ENCODE measurements at places on chromosomes 3 and 15.

GRCh38 chr15:76345583-76345879, 9.0 kb downstream of the ISL2 start:
- no peak for DNase-seq

DNA sequence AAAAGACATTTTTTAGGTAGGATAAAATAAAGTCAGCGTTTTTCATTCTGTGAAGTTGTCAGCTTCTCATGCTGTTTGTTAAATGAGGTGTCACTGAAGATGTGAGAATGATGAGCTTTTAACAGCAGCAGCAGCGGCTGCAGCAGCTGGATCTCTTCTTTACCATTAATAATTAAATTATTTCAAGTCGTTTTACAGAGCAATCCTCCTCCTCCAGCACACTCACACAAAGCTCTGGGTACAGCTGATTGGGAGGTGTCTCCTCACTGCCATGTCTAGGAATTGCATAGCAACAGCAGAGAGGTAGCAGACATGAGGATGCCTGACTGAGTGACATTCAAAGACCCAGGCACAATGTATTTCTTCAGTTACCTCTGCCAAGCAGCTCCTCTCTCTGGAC, 46.7 kb upstream of the PLAAT1 start:
- no peak for DNase-seq

- no peak for DNase-seq
Observed at GRCh38 chr3:39147711-39148434, 5.5 kb downstream of the CSRNP1 start.

GRCh38 chr3:172635588-172635987, 75.3 kb downstream of the NCEH1 start:
- no peak for DNase-seq

DNA sequence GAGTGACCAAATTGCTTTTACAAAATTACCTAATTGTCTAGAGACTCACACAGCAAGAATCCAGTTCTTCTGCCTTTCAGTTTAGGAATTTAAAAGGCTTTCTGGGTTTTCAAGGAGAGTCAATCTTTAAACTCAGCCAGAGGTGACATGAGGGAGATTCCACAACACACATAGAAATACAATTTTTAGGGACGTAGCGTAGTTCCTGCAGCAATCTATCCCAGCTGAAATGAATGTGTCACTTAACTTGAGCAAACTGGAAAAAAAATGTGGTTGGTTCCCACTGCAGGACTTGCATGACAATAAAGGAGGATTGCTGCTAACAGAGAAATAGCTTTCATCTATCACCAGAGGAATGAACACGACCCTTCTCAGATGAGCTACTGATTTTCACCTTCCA, 269.7 kb downstream of the OTOL1 start:
- no peak for DNase-seq

DNA sequence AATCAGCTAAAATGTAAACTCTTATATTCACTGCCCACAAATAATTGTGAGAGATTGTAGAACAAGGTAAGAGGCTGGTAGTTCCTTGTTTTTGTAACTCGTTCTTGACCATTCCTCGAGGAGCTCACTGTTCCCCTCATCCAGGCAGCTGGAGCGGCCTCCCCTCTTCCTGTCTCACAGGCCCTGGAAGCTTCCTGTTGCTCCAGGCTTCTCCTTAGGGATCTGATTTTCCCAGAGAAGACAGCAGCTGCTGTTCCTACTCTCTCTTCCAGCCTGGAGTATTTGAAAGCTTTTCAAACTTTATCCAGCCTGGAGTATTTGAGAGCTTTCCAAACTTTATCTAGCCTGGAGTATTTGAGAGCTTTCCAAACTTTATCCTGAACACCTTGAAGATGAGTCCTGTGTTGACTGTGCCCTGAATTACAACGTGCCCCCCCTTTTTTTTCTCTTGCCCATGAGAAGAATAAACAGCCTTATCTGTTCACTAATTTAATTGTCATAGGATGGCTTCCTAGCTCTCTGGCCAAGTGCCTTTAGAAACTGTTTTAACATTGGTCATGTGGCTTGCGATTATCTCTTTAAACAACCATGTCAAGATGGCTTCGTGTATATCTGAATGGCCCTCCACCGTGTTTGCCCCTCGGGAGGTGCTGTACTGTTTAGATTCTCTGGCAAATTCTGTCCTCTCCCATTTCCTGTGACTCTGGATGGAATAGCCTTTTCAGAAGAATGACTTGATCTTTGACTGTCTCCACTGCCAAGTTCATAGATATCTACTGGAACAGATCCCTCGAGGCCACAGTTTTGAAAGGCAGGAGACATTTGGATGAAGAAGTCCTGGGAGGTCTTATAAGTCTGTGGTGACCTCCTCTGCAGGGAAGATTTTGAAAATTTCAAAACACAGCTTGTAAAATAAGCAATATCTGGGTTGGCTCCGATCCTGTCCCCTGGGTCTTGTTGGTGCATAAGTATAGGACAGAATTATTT, 4.8 kb downstream of the ADAMTSL3 start:
- DNase-seq: no peak

- no peak for DNase-seq
Observed at GRCh38 chr3:78889348-78889747, 878.5 kb downstream of the ROBO1 start.

DNA sequence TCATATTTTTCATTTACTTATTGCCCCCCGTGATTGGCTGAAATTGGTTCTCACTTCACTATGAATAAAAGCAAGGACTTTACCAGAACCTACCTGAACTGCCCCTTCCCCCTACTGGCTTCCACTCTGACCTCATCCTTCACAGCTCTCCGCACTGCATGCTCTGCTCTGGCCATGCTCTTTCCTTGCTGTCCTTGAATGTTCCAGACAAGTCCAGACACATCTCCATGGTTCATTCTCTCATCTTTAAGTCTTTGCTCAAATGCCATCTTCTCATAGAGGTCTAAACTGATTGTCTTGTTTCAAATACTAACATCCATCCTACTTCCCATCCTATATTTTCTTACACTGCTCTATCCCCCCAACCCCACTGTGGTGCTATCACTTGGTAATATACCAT, 129.4 kb downstream of the CHST2 start:
- DNase-seq: no peak

GRCh38 chr3:8371085-8371551, 130.5 kb upstream of the LMCD1 start:
- no peak for DNase-seq

DNA sequence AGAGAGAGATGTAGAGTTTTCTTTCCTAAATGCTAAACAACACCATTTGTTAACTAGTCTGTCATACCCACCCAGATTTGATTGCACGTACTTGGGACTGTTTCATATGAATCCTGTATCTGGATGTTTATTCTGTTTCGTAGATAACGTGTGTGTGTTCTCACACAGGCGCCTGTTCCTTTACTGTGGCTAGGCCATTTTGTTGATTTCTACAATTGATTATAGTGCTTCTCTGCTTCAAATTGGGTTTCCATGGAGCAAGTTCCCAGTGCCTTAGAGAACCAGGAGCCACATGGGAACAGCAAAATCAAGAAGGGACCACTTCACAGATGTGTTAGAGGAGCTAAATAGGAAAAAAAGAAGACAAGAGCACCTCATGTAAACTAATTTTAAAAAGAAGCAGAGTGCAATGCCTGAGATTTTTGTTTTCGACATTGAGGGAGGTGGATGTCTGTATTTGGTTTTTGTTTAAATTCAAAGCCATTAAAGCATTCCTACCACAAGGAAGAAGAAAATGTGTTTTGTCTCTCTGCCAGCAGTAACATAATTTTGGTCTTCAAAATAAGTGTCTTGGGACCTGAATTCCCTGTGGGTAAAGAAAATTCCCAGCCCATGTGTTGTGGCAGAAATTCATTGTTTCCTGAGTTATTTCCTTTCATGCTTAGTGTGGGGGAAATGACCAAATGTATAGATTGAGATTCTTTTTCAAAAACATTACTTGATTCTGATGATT, 424.0 kb upstream of the C2CD4B start:
- DNase-seq: no peak

GRCh38 chr3:103991461-103992115, 1375.1 kb upstream of the ALCAM start:
- DNase-seq: no peak

DNA sequence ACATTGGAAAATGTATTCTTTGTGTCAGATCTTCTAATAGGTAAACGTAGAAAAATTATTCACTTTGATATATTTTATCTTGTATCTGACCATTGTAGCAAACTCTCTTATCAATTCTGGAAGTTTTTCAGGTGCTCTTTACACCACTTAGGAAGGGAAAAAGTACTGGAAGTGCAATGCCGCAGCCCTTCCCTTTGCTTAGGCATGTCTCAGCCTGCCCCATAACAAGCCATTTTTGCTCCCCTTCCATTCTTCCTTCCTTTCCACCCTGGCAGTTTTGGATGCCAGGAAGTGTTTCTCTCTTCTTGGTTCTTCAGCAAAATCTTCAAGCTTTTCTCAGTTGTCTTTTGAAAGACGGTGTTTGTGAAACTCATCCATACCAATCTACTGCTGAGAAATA, 34.9 kb upstream of the SLC9A9 start:
- DNase-seq: no peak

GRCh38 chr3:188119846-188120245, 34.1 kb upstream of the LPP start:
- DNase-seq: no peak

GRCh38 chr3:9204253-9204992, 45.0 kb downstream of the SRGAP3 start:
- no peak for DNase-seq

All from stimulated activated CD8-positive, alpha-beta memory T cell treated with anti-CD3 and anti-CD28 coated beads, Interleukin-4, amount 100 ng/mL, for 1 hour (primary cell).